Stimulated activated CD8-positive, alpha-beta memory T cell treated with anti-CD3 and anti-CD28 coated beads, Interleukin-7, amount 100 ng/mL, for 1 hour (primary cell): ENCODE measurements at places on chromosomes 11 and 22.

DNA sequence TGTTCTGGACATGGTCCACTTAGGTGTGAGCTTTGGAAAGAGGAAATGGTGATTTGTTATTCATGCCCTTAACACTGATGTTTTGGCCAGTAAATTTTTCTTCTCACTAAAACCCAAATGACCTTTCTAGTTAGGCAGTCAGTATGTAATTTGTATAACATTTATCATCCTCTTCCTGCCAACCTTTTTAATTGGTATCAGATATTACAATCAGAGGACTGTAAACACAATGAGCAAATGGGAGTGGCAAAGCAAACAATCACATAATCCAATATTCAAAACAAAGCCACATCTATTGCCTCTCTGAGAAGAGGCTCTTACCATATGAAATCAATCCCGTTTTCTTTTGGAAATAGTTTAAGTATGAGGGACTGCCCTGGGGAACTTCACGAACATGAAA is 49.1 kb downstream of the BBOX1 start:
- DNase-seq, result no peak

DNA sequence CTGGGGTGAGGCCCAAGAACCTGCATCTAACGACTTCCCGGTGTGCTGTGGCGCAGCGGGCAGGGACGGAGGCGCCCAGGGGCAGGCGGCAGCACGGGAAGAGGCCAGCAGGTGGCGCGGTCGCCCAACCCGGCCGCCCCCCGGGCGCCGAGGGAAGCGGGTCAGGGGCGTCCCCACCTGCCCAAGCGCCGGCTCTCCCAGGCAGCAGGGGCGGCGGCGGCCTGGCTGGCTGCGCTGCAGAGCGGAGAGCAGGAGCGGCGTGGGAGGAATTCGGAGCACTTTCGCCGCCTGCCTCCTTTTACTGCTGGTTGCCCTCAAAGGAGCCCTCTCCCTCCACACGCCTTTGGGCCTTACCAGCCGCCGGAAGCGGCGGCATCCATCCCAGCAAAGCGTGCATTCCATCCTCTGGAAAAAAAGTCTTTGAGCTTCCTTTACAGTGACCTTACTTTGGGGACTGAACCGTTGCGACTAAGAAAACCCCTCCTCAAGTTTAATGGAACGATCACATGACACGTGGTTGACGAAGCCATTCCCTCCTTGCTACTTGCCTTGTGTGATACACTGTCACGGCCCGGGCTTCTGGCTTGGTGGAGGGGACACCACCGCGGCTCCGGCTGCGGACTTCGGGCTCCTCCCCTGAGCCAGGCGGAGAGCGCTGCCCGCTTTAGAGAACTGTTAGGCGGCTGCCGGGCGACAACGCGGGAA is 106.8 kb upstream of the CLMP start:
- peak; percentile 32 for DNase-seq

DNA sequence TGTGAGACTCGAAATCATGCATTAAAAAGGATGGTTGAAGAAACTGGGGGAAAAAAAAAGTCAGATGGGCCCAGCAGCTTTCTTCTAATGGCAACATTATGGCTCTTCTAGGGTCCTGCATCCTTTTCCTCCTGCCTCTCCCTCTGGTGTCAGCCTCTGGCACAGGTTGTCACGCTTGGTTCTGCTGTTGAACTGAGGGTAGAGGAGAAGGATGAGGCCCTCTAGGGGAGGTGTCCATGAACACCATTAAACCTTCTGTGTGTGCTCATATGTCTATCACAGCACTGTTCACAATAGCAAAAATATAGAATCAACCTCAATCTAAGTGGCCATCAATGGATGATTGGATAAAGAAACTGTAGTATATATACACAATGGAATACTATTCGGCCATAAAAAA is 36.0 kb downstream of the BUD13 start:
- DNase-seq, result no peak

- no peak for DNase-seq
Measured at GRCh38 chr11:46327829-46328228, 19.4 kb upstream of the DGKZ start.

GRCh38 chr11:13841393-13841792 is 121.1 kb upstream of the SPON1 start:
- no peak for DNase-seq

DNA sequence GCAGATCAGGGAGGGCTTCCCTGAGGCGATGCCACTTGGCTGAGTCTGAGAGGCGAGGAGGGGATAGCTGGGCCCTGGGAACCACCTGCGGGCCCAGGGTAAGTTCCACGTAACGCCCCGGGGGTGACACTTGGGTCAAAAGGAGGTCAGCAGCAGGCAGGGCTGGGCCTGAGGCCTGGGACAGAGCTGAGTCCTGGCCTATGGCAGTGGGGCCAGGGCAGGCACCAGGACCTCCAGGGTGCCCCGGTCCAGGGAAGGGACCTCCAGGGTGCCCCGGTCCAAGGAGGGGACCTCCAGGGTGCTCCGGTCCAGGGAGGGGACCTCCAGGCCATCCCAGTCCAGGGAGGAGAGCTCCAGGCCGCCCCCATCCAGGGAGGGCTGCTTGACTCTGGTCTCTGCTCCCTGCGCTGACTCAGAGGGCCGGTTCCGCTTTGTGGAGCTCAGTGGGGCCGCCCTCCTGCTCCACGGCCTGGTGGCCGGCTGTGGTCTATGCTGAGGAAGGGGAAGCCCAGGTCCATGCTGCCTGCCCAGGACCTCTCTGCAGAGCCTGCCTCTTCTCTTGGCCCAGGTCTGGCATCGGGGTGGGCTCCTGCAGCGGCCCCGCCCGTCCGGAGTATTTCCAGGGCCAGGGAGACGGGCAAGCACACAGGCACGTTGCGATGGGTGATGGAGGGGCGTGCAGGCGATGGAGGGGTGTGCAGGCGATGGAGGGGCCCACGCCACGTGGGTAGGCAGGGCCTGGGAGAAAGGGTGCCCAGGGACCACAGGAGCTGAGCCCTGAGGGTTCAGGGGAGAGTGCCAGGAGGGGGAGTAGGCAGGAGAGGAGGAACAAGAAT is 19.5 kb upstream of the WNT7B start:
- DNase-seq, result no peak

DNA sequence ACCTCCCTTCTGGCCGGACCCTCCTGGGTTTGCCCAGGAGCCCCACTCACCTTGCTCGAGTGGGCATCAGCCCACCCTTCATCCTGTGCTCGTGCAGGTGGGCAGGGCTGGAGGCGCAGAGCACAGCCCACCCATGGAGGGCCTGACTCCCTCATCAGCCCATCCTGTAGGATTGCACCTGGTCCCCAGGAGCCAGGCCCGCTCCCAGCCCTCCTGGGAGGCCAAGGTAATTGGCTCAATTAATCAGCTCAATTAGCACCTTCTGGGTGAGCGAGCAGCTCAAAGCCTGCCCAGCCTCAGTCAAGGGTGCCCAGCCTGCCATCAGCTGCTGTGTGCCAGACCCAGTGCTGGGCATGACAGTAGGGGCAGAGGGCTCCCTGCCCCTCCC is 58.1 kb upstream of the NECTIN1 start:
- no peak for DNase-seq

GRCh38 chr11:8049084-8049483 is 31.9 kb upstream of the TUB start:
- no peak for DNase-seq

GRCh38 chr22:33865248-33865647 is 55.0 kb downstream of the LARGE1 start:
- no peak for DNase-seq

GRCh38 chr22:36828815-36829214 is 12.0 kb upstream of the PVALB start:
- DNase-seq, result no peak

DNA sequence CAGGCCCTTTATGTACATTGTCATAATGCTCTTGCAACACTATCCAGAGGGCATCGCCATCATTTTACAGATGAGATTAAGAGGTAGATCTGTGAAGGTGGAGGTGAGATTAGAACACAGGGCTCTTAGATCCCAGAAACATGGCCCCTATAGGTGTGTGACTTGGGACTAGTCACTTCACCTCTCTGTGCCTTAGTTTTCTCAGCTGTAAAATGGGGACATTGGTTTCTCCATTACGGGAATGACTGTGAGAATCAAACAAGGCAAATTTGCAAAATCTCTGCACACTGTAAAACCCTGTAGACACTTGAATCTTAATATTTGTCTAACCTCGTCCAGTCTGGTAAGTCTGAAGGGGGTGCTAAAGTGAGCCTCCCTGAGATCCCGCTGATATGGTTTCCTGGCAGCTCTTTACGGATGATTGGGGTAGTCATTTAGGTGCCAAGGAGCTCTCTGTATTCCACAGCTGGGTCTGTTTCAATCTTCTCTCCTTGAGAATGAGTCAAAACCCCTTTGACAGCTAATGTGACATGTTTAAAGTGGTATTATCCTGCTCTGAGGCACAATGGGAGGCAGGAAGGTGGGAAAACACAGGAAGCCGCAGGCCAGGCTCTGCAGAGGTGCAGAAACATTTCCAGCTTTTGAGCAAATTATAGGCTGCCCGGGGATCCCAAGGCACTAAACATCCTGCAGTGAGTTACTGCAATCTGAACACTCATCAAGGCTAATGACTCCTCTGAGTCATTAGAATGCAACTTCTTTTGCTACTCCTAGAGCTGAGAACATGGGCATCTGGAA is 140.8 kb downstream of the CCDC81 start:
- no peak for DNase-seq

- no peak for DNase-seq
Measured at GRCh38 chr22:43439368-43440103, 27.7 kb downstream of the MPPED1 start.

DNA sequence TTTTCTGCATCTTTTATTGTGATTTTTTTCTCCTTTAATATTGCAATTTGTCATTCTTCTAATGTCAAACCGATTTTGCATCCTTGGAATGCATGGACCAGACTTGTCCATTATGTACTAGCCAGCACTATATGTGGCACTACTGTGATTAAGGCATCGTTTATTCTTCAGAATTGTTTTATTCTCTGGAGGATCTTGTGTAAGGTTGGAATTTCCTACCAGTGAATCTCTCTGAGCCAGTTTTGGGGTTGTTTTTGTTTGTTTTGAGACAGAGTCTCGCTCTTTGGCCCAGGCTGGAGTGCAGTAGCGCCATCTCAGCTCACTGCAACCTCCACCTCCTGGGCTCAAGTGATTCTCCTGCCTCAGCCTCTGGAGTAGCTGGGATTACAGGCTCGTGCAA is 58.5 kb downstream of the IGLL5 start:
- no peak for DNase-seq

DNA sequence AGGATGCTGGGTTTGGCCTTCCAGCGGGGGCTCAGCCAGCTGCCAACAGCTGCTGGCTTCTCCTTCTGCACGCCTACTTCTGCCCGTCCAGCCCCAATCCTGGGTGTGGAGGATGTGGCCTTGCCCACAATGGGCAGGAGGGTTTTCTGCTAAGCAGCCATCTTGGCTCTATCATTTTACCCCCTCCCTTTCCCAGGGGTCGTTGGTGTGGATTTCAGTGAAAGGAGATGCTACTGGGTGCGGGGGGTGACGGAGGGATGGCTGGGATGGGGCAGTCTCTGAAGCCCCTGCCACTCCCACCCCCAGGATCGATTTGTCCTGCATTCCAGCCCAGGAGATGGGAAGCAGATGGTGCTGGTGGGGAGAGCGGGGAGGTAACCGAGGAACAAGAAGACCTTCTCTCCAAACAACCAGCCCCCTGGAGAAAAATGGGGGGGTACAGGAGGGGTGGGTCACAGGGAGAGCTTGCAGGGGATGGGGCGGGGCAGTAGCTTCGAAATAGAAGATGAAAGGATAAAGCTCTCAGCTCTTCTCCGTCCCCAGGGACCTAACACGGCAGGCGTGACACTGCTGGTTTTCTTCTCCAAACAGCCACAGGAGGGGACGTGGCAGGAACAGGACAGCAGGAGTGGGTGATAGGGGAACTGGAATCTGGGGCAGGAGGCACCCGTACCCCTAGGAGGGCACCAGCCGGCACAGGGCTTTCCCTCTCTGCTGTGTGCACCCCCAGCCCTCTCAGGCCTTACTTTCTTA is 68.9 kb downstream of the NECTIN1 start:
- no peak for DNase-seq

DNA sequence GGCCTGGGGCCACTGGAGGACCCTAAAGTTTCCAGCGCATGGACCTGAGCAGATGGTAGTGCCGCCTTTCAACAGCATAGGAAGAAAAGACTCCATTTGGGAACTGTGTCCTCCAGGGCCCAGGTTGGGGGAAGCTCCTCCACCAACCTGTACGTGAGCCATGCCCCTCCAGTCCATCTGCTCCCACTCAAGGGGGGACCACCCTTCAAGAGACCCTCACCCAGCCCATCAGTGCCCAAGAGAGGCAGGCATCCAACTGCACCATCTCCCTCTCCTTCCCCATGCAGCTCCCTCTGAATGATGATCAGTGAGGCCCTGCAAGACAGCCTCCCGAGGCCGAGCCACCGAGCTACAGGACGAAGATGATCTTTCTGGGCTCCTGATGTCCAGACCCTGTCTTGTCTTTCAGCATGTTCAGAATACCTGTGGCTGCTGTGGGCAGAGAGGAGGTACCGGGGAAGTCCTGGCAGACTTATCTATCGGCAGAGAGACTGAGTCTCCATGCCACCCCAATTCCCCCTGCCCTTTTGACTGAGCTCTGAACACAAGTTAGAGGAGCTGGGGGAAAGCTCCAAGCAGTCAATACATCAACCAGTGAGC is 25.0 kb upstream of the JAM3 start:
- no peak for DNase-seq

DNA sequence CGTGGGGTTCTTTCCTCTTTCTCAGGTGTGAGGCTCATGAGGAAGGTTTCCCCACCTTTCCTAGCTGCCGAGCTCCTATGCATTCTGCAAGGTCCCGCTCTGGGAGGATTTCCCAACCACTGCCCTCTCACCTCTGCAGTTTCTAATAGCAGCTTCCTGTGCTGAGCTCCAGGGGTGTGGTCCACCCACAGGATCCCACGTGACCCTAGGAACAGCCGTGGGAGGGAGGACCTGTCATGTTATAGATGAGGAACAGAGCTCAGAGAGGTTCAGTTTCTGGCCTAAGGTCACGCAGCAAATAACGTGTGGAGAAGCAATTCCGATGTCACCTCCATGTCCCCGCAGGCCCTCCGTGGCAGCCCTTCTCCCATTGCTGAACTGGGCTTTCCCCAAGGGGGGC is 38.5 kb downstream of the FLRT1 start:
- no peak for DNase-seq

- DNase-seq, result no peak
Measured at GRCh38 chr11:64787526-64788320, 9.4 kb upstream of the SF1 start.

DNA sequence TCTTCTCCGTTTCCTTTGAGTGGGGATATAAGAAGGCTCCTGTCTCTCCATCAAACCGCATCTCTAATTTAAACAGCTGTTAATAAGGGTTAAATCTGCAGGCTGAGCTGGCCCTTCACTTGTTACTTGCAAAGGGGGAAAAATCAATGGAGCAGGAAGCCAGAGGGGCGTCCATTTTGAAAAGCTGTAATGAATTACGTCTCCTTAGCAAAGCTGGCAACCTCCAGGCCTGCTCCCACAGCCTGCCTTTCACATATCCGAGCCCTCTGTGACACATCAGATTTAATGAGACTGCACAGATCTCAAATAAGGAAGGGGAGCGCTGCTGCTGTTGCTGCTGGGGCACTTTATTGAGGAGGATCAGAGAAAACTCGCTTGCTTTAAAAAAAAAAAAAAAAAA is 320.8 kb downstream of the BLID start:
- DNase-seq, result no peak

GRCh38 chr11:80165744-80166143 is 724.9 kb upstream of the TENM4 start:
- no peak for DNase-seq
